NCI-H345 (cell line): ENCODE measurements at places on chromosomes 1 and 21.

DNA sequence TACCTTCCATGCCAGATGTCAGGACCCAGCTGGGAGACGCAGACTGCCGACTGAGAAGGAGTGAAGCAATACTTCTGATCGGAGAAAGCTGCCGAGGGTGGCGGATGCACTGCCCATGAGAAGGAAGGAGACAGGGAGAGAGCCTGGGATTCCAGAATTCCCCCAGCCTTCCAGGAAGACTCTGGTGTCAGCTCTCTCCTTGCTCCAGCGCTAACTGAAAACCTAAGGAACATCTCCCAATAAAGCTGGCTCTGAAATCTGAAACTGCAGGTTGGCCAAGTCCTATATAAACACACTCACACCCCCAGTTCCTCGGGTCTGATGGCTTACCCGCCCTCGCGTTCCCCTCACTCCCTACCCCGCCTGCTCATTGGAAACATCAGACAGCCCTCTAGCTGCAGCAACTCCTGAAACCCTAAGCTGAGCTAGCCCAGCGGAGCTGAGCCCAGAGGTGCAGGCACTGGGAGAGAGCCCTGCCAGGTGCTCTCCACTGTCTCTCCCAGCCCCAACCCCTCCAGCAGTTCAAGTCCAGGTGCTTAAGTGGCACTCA lies 52.3 kb downstream of the PLEKHA6 start:
- DNase-seq = peak; percentile 43

DNA sequence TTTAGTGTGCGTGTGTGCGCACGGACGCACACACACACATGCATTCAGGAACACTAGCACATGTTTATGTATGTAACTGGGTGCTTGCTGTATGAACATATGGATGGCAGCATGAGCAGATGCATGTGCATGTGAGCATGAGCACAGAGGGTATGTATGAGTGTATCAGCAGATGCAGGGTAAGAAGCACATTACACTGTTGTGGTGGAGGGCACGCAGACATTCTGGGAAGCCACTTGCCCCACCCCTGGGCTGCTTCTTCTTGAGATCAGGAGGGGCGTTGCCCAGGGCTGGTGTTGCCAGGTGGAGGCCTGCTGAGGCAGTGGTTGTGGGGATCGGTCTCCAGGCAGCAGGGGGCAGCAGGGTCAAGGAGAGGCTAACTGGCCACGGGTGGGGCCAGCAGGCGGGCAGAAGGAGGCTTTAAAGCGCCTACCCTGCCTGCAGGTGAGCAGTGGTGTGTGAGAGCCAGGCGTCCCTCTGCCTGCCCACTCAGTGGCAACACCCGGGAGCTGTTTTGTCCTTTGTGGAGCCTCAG lies 3.9 kb upstream of the P3R3URF start:
- DNase-seq = peak; percentile 29

GRCh38 chr1:42290130-42290529 lies 44.9 kb downstream of the FOXJ3 start:
- no peak for DNase-seq

GRCh38 chr1:68570871-68571270 lies 74.0 kb upstream of the DEPDC1 start:
- no peak for DNase-seq

- no peak for DNase-seq
Observed at GRCh38 chr1:155121249-155121648, 6.4 kb upstream of the EFNA1 start.

- DNase-seq = no peak
Observed at GRCh38 chr1:169867012-169867675, 26.6 kb downstream of the SCYL3 start.

DNA sequence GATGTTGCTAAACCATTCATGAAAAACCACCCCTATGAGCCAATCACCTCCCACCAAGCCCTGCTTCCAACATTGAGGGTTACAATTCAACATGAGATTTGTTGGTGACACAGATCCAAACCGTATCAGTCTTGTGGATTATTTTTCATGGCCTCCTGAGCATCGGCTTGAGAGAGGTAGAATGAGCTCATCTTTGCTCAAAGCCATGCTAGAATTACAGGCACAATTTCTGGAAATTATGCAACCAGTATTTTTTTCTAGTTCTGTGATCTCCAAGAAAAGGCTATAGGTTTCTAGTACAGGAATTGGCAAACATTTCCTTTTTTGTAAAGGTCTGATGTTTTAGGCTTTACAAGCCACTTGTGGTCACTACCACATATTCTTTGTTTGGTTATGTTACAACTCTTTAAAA lies 219.4 kb downstream of the DUSP10 start:
- DNase-seq = no peak
